ENCODE measurements at places on chromosomes 6 and 20.

GRCh38 chr20:18802012-18802634, 11.5 kb upstream of the SCP2D1 start:
- no peak for DNase-seq

DNA sequence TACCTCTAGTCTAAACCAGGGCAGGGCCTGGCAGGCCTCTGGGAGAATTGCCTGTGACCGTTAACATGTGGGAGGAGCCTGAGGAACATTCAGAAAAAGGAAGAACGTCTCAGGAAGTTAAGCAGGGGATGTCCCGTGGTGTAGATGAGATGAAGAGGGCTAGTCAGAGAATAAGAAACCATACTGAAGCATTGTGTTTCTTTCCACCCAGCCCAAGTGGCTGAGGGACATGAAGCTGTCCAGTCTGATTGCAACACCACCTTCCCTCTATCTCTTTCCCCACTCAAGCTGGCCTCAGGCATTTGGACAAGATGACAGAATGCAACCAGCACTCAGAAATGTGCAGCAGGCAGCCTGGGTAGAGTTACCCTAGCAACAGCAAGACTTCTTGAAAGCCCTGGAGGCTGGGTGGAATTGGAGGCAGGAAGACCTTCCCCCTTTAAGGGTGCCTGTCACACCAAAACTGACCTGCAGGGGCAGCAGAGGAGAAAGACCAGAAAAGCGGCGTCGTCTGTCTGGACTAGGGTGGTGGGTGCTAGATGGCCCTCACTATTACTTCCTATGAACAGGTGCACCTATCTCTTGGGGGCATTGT, 186.1 kb downstream of the UNC5CL start:
- DNase-seq, result no peak

GRCh38 chr20:46571418-46571817, 21.0 kb upstream of the OCSTAMP start:
- DNase-seq, result no peak

DNA sequence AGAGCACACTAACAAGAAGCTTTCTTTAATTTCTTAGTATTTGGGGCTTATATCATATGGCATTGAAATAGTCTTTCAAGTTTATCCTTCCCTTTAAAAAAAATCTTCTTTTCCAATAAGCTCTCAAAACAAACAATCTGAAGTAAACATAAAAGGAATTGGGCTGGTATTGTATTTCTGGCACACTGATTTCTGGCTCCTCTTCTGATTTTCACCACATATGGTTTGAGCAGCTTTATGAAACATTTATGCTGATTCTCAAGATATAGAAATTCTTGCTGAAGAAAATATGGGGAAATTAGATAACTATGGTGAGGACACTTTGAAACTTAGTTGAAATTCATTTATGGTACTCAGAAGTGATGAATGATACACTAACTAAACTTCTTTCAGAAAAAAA, 467.2 kb downstream of the TFAP2B start:
- no peak for DNase-seq

- no peak for DNase-seq
These were observed 185.0 kb upstream of the KCNK16 start for GRCh38 chr6:39507331-39507998.

DNA sequence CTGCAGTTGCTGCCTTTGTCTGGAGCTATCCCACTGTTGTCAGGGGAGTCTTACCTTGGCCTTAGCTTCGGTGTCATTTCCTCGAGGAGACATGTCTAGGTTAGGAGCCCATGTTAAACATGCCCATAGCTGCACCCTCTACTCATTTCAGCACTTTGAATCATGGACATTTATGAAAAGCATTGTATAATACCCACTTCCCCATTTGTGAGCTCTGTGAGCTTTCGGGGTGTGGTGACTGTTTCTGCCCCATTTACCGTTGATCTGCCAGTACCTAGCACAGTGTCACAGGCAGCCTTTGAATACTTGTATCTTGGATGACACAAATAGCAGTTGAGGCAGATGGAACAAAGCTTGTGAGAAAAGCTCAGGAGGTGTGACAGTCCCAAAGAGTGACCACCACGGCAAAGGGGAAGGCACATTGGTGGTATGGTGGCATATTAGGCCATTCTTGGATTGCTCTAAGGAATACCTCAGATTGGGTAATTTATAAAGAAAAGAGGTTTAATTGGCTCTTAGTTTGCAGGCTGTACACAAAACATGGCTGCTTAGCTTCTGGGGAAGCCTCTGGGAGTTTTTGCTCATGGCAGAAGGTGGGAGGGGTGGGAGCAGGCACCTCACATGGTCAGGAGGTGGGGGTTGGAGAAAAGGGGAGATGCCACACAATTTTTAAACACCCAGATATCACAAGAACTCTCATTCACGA, 42.0 kb downstream of the JARID2 start:
- DNase-seq, result no peak

GRCh38 chr20:844473-845225, 11.1 kb downstream of the FAM110A start:
- peak; percentile 96 for DNase-seq

- no peak for DNase-seq
These were observed 438.7 kb upstream of the JARID2 start for GRCh38 chr6:14807130-14807529.

DNA sequence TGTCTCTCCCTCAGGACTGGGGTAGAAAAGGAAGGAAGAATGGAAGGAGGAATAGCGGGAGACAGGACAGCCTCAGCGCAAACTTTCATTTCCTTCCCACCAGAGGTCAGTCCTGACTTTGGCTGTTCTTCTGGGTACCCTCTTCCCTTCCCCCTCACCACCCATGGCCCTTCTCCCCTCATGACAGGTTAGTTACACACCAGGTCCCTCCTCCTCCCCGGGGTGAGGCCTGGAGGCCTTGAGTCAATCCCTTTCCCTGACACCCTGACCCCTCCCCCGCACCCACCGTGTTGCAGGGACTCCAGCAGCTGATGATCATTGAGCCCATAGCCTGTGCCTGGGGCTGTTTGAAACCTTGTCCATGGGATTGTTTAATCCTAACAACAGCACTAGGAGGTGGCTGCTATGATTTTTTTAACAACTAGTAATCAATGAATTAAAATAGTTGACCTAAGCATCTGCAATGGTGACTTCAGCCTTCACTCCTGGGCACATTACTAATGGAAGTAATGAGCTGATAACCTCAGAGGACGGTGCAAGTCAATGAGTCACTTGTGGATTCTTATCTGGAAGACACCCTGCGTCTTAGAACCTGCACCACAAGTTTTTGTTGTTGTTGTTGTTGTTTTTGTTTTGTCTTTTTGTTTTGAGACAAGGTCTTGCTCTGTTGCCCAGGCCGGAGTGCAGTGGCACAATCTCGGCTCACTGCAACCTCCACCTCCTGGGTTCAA, 46.6 kb upstream of the CCDC167 start:
- DNase-seq, result no peak

DNA sequence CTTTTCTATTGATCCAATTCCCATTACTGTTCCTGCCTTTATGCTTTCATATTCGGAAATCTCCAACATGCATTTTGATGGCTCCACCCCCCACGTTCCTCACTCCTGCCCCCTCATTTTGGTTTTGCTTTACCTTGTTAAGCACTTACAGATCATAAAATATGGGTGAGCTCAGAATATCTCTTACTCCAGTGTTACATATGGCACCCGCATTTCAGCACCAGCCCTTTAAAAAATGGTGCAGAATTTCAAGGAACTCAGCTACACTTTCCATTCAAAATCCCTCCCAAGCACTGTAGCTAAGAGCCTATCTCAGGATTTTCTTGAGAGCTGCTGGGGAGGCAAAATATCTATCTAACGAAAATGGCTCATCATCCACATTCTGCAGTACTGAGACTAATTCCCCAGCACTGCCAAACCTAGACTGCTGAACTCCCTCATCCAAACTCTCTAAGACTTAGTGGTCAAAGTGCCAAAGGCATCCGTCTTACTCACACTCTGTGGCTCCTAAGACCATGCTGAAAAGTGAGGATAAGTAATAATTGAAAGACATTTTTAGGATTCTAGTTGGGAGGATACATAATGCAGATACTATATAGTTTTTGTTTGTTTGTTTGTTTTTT, 7.8 kb downstream of the SGK1 start:
- DNase-seq, result no peak

- no peak for DNase-seq
These were observed 19.5 kb downstream of the PERP start for GRCh38 chr6:138087593-138088325.

DNA sequence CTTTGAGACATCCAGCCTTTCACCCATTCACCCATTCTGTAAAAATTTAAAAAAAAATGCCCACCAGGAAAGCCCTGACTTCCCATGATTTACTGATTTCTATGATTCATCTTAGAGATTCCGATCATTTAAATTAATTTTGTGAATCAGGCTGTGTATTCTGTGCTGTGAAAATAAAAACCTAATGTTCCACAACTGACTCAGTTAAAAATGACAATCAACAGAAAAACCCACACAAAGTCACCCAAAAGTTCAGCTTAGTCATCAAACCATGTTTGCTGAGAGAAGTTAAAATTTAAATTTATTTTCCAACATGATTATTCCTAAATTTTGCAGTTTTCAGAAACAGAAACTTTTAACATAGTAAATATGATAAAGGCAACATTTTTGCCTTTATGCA, 509.9 kb downstream of the TENT5A start:
- DNase-seq, result no peak

GRCh38 chr6:142376115-142376514, 74.3 kb downstream of the ADGRG6 start:
- no peak for DNase-seq

GRCh38 chr6:41040940-41041536, 1.2 kb upstream of the TSPO2 start:
- DNase-seq, result no peak

DNA sequence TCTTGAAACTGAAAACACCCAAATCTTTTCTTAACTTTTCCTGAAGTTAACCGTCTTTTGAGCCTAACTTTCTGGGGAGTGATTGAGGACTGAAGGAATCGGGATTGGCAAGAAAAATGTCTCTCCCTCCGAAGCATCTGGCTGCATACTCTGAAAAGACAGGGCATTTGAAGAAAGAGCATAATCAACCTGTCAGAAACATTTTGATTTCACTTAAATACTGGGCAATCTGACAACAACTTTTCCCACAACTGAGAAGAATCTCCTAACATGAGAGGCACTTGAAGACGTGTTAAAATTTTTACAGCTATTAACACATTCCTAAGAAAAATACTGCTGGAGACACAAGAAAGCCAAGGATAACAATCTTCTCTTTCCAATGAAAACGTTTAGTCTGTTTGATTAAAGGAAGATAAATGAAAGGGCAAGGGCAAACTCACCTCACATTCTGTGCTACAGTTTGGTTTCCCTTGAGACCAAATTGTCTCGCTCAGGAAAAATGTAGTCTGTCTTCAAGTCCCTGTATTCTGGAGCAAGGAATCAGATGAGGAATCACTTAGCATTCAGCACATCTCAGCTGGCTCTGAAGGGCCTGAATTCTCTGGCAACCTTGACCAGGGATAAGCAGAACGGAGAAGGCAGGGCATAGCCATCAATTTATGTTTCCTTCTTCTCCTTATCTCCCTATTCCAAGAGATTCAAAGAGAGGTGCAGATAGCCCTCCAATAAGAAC, 76.1 kb downstream of the TBX18 start:
- no peak for DNase-seq

- DNase-seq, result no peak
These were observed 84.6 kb downstream of the MAFB start for GRCh38 chr20:40604416-40604815.

GRCh38 chr6:154479351-154479769, 31.1 kb downstream of the CNKSR3 start:
- DNase-seq, result no peak

GRCh38 chr6:56947924-56948323, 7.0 kb upstream of the BEND6 start:
- DNase-seq, result no peak

GRCh38 chr20:39850821-39851330, 838.2 kb downstream of the MAFB start:
- no peak for DNase-seq

DNA sequence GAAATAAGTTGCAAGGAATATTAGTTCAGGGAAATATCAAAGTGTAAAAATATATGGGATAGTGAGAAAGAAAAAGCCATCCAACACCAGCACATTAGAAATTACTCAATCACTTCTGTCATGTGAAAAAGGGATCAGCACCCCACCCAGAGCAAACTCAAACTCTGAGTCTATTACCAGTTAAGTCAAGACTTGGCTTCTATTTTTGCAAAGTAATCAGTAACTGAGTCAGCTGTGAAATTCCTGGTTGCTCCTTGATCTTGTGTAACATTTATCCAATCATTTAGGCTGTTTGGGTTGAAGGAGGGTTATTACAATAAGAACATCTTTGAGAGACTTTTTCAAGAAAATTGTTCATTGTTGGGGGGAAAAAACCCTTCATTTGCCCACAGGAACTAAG, 51.2 kb downstream of the SLC22A23 start:
- DNase-seq, result no peak

GRCh38 chr6:80319196-80319595, 212.7 kb downstream of the BCKDHB start:
- no peak for DNase-seq

All from posterior cingulate gyrus (tissue), 11 donors.